ENCODE measurements at places on chromosomes 1 and 21.

DNA sequence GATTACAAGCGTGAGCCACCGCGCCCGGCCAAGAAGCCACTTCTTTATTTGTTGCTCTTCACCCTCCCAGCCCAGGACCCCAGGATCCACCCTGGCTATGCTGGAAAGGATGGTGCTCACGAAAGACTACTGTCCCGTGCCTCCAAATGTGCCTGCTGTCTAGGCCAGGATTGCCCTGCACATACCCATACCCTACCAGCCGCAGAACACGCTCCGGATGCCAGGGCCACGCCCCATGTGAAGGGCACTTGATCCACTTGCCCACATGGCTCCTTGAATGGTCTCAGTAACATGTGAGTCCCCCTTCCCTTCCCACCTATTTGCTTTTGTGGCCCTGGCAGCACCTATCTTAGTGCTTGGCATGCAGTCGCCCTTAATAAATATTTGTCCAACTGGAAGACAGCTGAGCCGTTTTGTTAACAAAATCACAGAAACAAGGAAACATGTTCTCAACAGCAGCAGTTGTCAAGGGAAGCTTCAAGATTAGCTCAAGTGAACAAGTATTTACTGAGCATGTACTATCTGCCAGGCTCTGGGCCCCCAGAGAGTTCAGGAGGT is 13.8 kb upstream of the UBXN10 start:
- no peak for DNase-seq

DNA sequence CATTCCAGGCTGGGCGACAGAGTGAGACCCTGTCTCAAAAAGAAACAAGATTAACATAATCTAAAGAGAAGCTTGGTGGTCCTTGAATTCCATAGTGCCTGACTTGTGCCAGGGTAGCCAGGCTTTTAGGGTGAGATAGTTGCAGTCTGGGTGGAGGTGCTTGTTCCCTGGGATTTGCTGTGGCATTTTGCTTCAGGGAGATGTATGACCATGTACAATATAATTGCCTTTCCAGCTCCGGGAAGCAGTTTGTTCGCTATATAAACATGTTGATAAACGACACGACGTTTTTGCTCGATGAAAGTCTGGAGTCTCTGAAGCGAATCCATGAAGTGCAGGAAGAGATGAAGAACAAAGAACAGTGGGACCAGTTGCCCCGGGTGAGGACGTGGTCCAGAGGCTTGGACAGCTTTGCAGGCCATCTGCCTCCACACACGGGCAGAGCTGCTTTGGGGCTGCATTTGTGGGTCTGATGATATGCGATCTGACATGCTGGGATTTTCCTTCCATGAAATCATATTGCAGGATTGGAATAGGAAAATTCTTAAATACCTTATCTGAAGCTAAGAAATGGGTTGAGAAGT is 49.4 kb upstream of the KIF1B start:
- DNase-seq = no peak

DNA sequence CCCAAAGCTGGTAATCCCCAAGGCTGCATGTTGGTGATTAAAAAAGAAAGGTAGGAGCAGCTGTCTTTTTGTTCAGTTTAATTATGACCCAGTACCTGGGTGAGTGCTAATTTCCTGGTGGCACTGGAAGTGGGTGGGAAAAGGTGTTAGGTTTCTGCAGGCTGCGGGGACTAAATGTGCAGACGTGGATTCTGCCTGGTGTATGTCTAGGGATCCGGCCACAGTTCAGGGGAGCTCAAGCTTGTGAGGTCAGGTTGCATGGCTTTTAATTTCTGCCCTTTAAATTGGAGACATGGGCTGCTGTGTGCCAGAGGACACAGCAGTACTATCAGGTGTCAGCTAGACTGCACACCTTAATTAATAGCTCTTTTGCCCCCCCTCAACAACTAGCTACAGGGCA is 20.3 kb upstream of the TBX19 start:
- no peak for DNase-seq

DNA sequence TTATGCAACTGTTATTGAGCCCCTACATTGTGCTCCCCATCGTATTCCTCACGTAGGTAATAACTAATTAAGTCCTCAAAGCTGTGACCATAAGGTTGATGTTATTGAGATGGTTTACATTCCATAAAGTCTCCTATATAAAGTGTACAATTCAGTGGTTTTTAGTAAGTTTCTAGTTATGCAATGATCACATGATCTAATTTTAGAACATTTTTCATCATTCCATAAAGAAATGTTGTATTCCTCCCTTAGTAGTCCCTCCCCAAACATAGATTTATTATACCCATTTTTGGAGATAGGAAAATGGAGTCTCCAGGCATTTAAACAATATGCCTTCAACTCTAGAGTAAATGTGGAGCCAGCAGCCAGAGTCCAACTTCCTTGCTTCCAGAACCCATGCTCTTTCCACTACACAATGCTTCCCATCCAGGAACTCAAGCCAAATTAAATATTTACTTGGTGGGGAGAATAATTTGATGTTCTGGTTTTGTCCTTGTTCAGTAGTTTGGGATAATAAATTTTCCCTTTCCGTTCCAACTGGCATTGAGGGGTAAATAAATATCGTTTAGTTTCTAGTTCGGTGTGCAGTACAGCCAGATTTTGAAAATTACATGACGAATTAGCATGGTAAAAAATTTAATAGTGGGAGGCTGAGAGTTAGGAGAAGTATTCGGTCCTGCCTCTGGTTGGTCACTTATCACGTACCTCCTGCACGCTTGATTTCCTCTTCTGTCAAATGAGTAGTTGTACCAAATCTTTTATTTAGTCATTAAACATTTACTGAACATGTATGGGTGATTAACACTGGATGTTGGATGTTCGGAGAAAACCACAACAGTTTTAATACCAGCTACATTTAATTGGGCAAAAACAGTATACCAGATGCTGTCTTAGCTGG is 66.3 kb downstream of the CACHD1 start:
- DNase-seq = no peak

GRCh38 chr1:114350731-114351445 is 160.1 kb downstream of the TRIM33 start:
- DNase-seq = no peak

DNA sequence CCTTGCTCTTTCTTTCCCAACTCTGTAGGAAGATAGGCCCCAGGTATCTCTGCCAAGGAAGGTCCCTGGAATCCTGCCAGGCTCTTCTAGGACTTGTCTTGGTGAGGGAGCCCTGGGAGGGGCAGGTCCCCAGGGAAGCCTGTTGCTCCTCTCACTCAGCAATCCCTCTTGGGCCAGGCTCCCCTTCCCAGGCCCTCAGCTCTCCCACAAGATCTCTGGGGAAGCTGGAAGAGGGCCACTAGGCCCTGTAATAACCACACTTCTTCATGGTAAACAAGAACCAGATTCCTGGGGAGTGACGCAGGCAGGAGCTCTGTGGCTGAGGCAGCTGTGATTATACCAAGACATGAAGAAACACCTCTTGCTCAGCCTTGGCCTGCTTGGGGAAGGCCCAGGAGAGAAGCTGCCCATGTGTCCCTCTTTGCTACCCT is 9.9 kb upstream of the MAPKAPK2 start:
- DNase-seq = no peak

DNA sequence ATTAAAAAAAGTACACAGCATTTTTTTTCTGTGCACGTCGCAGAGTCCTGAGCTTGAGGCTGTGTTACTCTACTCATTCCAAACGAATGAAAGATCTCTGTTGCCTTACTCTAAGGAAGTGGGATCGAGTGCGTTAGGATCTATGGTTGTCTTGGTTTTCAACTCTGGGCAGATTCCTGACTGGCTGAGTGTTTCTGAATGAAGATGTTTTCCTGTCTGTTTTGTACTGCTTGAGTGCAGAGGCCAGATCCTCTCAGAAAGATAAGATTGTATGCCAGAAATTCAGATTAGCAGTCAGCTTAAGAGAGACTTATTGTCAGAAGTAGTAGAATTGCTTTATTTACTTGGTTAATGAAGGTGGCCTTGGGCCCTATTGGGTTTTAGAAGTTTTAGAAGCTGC is 14.0 kb downstream of the PLA2G2E start:
- DNase-seq = no peak

All from central memory CD4-positive, alpha-beta T cell (primary cell).